ENCODE measurements at places on chromosomes 12 and 14.

DNA sequence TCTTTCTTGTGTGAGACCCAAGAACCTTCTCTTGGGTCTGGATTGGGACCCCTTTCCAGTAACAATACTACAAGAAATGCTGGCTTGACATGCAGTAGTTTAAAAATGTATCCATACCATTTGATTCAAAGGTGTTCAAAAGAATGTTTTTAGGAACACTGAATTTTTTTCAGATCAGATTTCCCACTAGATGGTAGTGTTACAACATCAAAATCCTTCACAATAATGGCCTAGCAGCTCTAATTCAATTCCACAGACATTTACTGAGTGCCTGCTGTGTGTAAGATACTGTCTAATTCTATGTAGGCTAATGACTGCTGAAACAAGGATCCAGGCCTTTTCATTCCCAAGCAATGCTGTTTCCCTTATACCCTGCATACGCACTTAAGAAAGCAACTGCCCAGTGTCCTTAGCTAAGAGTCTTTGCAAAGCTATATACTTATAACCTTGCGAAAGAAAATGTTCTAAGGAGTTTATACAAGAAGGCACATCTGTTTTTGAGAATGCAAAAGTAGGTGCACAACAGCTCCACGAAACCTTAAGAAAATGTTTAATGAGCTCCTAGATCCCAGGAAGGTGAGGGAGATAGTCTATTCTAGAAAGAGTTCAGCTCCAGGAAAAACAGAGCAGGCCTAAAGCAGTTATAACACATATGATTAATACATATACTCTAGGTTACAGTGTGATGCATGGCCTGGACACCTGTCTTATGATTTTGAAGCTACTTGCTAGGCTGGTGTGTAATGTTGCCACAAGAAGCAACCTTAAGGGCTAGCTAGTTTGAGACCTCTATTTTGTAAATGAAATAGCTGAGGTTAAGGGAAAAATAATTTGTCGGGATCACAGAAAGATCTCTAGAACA is 50.9 kb upstream of the PKP2 start:
- no peak for DNase-seq

DNA sequence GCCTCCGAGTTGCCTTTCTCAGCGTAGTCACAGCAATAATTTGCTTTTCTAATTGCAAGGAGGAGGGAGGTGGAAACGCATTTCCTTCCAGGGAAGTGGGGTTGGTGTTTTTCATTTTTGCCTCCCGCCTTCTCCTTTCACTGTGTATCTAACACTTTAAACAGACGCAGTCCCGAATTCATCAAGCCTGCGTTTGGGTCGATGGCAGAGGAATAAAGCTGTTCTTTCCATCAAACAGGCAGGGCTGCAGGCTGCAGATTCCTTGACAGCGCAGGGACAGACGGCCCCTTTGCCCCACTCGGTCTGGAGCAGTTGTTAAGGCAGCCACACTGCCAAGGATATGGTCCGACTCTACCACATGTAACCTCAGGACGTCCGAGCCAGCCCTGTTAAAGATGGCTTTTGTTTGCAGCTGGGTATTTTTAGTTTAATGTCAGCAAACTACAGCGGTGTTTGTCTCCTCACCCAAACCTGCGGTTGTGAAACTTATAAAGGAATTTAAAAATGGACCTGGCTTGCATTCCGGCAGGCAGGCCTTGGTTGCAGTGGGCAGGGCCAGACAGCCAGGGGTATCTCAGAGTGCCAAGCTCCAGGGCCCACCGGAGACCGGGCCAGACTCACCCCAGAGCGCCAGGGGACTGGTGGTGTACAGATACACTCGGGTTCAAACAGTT is 2.1 kb downstream of the CHST11 start:
- no peak for DNase-seq

DNA sequence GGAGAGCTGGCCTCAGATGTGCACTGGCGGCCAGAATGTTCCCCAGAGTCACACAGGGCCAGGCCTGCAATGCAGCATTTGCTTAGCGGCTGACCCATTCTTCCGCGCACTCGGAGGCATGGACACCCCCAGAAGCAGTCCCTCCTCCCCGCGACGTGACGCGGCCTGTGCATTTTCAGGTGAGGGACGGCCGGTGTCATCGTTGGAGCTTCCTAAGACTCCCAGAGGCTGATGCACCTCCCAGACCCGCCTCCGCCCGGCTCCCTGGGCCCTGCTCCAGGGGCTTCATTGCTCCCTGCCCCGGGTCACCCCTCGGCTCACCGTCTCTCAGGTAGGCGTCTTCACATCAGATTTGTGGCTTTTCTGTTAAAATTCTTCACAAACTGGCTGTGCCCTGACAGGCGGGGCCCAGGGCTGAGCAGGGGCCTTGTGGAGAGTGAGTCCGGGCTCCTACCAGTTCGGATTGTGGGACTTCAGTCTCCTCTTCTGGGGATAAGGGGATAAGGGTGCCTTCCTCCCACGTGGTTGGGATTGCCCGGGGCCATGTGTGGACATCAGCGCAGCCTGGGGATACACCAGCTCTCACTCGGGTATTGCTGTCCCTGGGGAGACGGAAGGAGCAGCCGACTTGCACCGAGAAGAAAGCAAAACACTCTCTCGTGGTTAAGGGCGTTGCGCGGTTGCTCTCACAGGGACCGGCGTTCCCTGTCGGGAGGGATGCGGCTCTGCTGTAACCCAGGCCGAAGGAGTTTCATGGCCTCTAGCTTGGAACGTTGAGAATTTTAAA is 249.1 kb downstream of the ADGRD1 start:
- no peak for DNase-seq

- no peak for DNase-seq
Measured at GRCh38 chr12:39830171-39830570, 210.6 kb upstream of the ABCD2 start.

GRCh38 chr14:57486767-57487379 is 6.8 kb downstream of the CCDC198 start:
- DNase-seq = no peak

- DNase-seq = no peak
Measured at GRCh38 chr12:55765736-55766290, 22.9 kb downstream of the GDF11 start.

DNA sequence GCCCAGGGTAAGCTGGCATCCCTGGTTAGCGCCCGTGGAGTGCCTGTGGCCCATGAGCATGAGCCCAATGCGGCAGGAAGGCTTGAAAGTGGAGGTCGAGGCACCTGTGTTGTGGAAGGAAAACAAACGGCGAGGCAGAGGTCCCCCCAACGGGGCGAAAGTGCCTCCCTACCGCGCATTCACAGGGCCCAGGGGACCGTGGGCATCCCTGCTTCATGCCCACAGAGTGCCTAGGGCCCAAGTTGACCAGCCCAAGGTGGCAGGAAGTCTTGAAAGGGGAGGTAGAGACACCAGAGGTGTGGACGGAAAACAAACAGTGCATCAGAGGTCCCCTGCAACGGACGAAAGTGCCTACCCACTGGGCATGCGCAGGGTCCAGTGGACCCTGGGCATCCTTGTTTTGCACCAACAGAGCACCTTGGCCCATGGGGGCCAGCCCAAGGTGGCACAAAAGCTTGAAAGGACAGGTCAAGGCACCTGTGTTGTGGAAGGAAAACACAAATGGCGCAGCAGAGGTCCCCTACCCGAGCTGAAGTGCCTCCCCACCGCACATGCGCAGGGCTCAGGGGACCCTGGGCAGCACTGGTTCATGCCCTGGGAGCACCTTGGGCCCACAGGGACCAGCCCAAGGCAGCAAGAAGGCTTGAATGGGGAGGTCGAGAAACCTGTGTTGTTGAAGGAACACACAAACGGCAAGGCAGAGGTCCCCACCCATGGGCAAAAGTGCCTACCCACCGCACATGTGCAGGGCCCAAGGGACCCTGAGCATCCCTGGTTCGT is 377.5 kb downstream of the ALG10 start:
- no peak for DNase-seq

DNA sequence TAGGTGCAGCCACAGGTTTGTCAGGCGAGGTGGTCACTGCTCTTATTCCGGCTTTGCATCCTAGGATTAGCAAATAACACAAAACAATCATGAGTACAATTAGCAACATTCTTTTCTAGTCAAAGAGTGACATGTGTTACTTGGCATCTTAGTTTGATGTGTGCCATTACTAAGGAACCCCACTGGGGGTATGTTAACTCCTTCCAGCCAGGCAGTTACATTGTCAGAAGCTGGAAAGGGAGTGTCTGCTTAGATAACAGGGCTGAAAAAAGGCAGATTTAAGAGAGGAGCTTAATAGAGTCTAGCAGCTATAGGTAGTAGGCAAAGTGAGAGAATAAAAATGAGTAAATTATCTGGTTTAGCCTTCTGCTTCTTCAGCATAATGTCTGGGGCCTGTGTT is 30.5 kb upstream of the METAP2 start:
- no peak for DNase-seq

DNA sequence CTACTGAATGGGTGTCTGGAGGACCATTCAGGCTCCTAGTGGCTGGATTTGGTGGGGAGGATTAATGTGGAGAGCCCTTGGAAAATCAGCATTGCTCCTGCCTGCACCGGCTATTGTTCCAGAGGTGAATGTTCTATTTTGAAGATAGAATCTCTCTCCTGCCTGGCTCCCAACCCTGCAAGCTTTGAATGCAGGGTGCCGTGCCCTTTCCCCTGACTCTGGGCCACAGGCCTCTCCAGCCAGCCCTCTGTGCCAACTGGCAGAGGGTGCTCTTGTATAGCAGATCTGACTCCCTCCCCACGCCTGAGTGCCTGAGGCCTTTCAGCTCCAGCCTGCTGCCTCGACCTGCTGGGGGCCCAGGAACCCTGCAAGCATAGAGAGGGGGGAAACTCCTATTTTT is 106.8 kb downstream of the TMEM260 start:
- no peak for DNase-seq

DNA sequence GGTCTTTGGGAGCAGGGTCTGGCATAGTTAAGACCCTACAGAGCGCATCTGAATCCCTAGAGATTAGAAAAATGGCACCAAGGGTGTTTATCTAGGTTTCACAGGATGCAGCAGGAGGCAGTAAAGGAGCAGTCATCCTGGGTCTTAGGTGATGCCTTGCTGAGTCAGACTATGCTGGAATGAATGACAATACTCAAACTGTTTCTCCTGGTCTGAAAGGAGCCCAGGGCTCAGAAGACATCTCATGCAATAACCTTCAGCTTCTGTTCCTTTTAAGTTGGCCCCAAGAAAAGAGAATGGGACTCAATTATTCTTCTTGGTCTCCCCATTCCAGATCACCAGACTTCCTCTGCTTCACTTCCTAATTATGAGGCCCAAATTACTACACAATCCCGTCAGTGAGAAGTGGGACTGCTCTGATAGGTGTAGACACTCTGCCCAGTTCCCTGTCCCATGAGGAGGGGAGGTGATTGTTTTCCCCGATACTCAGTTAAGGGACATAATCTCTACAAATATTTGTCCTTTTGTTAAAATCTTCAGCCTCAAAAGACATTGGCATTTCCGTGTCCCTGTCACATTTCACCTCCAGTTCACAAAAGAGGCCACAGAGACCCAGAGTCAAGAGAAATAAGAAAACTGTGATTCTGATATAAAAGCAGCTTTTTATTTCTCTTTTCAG is 14.8 kb upstream of the APOF start:
- no peak for DNase-seq

- DNase-seq = no peak
Measured at GRCh38 chr14:68384335-68384734, 408.5 kb downstream of the ZFP36L1 start.

DNA sequence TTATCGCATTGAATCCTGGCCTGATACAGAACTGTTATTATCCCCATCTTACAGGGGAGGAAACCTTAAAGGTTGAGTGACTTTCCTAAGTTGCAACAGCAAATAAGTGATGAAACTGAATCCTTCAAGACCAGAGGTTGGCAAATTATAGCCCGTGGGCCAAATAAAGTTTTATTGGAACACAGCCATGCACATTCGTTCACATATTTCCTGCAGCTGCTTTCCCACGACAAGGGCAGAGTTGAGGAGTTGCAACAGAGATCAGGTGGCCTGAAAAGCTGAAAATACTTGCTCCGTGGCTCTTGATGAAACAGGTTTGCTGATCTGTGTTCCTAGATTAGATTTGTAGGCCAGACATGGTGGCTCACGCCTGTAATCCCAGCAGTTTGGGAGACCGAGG is 126.7 kb downstream of the PHETA1 start:
- no peak for DNase-seq

GRCh38 chr12:131947482-131948027 is 2.2 kb upstream of the EP400 start:
- DNase-seq = no peak

- no peak for DNase-seq
Measured at GRCh38 chr12:75786070-75786469, 245.5 kb downstream of the PHLDA1 start.

DNA sequence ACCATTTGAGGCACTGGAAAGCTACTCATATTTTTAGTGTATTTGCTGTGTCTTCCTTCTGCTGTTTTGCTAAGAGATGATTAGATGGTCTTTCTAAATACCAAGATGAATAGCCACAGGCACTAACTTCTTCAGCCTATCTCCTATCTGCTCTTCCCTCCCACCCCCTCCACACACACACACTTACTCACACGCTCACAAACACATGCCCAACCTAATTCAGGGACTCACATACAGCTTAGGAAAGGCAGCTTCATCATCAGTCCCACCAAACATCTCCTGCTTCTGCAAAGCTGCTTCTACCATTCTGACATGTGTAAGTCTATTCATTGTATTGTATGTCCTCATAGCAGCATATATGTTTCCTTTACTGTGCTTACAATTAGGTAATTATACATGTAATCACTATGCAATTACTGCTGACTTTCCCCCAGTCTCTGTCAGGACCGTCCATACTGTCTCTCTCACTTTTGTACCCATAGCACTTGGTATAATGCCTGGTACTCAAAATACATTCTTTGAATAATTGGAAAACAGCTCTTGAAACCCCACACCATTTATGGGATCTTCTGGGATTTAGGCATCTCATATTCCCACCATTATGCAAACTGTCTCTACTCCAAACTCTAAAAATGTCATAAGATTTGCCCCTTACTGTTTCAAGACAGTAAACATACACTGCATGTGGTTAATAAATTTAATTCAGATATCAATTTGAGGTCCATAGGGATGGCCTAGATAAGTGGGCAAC is 83.3 kb upstream of the HIF1A start:
- DNase-seq = no peak

DNA sequence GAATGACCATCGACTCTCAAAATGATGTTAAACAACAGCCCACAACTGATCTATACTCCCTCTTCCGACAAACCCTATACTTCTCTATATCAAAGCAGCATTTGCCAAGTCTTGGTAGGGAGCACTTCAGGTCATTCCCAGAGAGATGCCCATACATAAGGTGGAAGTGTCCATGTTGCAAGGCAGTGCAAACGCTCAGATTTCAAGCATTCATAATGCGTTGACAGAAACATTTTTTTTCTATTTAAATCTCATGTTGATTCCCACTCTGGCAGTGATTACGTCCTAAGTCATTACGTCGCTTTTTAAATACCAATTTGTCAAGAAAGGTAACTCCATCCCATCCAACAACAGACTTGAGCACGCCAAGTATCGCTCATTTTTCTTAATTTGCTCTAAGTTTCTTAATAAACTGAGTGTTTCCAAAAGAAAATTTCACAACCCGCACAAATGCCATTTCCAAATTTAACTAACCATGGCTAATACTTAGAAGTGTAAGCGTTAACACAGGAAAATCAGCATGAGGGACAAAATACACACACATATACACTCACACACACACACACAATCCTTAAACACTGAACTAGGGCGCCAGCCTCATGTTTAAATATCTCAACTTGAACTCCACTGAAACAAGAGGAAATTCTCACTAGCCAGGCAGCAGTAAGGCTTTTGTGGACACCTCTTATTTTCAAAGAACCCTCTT is 1.1 kb downstream of the GXYLT1 start:
- no peak for DNase-seq

- no peak for DNase-seq
Measured at GRCh38 chr12:110619534-110619953, 5.6 kb downstream of the TCTN1 start.
